Thyroid gland (tissue), 4 donors: ENCODE measurements at places on chromosomes 11 and 22. TPM values are rescaled to one million over a fixed set of nuclear protein-coding genes. Genes with fewer than 3 reads are reported as not detected.
A peak's percentile ranks its signal among the peaks of the same experiment; 100 is the strongest.

The H19 gene
- total RNA-seq, result 68.7 TPM

DNA sequence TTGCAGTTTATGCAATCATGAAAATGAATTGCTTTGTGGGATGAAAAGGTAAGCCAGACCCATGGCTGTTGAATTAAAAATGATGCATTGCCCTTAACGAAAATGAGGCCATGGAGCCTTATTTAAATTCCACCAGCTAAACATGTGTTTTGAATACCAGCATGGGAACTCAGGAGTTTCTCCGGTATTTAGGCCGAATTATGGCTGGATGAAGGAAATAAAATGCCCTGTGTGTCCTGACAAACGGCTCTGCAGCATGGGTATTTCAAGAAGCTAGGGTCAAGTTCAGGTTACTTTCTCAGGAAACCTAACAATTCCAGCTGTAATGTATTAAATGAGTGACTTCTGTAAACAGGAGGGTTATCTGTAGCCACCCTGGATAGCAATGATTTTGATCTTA is 38.3 kb downstream of the AMOTL1 start:
- no peak for DNase-seq

DNA sequence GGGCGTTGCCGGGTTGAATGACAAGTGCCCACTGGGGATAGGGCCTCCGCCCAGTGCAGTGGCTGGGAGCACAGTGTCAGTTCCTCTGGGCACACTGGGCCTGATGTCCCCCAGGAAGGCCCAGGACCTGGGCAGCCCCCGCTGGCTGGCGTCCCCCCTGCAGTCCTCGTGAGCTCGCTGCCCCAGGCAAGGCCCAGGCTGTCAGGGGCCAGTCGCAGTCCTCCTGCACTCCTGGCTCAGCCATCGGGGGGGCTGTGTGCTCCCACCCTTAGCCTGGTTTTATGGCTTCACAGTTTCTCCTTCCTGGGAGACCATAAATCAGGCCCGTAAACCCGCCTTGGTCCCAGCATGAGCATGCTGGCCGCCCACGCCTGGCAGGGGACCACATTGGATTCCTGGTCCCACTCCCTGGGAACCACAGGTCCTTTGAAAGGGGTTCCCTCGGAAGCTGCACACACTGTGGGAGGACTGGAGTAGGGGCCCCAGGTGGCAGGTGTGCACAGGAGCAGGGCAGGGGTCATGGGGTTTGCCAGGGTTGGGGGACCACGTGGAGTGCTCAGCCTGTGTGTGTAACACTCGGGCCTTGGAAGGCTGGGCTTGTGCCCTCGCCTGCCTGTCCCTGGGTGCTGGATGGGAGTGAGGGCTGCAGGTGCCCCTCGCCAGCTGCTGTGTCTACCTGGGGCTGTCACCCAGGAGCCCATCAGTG is 113.6 kb downstream of the KCNQ1OT1 start:
- DNase-seq, result peak; percentile 1

- DNase-seq, result peak; percentile 82
These were observed 1.8 kb upstream of the LRRC75B start for GRCh38 chr22:24594569-24595120.

The PGA5 gene
- 1.4 TPM for total RNA-seq
